Activated CD4-positive, alpha-beta T cell treated with anti-CD3 and anti-CD28 coated beads for 24 hours (primary cell): ENCODE measurements at places on chromosomes 12 and 14.

DNA sequence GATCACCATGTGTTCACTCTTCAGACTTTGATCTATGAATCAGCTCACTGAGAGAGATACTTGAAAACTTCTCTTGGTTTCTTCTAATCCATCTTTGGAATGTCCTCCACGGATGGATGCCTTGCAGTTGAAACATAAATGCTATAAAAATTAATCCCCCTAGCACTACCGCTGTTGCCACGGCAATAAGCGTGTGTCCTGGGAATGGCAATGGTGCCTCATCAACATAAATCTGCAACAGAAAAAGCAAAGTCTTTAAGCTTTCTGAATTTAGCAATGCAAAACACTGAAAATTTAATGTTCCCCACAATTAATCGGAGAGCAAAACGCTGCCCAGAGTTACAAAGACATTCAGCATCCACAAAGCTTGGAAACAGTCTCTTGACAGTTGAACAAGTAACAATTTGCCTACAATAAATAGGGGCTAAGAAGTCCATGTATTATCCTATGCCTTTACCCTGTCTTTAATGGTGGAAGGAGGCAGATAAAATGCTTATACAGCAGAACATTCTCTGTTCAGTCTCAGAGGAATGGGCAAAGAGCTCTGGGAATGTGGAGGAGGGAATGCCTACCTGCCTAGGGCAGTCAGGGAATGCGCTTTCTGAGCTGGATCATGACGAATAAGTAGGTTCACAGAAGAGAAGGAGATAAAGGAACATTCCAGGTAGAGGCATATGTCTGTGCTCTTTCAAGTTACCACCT, 70.9 kb upstream of the PPP4R3A start:
- DNase-seq: no peak

- no peak for DNase-seq
Observed at GRCh38 chr12:94198469-94198868, 50.1 kb downstream of the PLXNC1 start.

DNA sequence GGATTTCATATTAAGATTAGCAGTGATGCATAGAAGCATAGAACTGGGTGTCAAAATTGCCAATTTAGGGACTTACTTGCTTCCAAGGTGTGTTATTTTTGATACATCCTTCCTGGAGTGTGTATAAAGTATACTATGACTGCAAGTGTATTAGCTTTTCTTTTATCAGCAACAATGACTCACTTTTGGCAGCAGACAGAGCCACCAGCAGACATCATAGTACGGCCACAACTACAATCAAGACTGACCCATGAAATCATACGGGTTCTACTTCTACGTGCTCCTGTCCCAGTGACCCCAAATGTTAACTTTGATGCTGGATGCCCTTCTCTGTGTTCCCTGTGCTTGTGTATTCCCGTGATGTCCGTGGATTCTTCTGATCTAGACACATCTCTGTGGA, 443.9 kb downstream of the TMEM132D start:
- no peak for DNase-seq

GRCh38 chr12:4820971-4821370, 88.7 kb upstream of the KCNA1 start:
- DNase-seq: no peak

DNA sequence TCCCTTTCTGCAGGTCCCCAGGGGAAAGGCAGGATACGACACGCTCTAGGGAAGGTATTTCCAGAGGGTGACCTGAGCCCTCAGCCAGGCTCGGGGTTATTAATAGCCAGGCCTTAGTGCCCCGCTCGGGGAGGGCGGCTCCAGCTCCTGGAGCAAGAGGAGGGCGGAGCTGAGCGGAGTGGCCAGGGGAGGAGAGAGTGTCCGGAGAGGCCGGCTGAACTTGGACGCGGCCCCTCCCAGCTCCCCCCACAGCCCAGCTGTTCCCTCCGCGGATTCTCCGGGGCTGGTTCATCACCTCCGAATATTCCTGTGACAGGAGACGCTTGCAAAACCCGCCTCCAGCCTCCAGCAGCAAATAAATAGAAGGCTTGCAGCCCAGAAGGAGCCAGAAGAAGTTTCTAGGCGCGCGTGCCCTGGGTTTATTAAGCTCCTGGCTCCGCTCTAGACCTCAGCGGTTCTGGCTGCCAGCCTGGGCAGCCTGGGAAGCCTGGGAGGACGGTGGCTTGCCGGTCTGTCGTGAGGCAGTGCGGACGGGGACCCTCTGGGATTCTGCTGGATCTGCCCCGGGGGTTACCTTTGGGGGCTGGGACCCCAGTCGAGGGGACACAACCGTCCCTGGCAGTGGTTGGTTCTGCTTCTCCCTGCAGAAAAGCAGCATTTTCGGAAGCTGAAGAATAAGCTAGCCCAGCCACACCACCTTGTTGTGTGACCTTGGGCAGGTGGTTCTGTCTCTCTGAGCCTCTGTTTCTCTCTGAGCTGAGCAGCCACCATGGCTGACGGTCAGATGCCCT, at the start of gene HSPB8:
Gene HSPB8 (plus strand): TSS at position 388 of the 791 bp plus-strand sequence. CDS start 382 bp downstream, at position 770.
- no peak for DNase-seq

DNA sequence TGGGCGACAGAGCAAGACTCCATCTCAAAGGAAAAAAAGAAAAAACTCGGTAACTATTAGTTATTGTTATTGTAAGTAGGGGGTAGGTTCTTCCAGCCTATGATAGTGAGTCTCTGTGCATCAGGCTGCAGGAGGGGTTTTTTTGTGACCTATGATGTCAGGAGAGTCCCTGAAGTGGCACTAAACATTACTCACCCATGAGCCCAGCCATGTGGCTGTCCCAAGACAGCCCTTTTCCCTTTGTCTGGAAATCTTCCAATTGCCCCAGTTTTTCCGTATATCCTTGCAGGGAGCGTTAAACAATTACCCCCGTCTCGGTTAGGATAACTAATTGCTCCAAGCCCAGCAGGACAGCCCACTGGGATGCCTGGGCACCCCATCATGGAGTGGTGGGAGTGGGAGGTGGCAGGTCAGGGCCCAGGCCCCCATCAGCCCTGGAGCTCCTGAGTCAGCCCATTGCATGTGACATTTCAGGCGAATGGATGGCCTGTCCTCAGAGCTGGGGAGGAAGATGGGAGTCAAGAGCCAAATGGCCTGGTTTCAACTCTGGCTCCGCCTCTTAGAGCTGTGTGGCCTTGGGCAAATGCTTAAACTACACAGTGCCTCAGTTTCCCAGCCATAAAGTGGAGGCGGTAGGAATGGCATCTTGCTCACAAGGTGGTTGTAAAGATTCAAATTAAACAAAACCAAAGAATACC, 16.4 kb downstream of the PHETA1 start:
- DNase-seq: no peak

DNA sequence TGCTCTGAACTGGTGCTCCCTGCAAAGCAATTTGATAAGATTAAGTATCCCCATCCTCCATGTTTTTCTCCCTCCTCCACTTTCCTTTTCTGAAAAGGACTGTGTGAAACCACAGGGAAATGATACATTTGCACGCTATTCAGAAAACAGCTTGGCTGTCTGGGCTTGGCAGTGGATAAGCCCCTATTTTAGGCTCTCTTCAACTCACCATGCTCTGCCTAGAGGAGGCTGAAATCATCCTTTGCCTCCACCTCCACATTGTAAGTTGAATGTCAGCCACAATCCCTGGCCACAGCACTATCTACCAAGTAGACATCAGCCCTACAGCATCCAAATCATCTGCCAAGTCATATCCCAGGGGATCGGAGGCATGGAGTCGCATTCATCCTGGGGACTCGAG, 642.3 kb downstream of the RPS29 start:
- no peak for DNase-seq

DNA sequence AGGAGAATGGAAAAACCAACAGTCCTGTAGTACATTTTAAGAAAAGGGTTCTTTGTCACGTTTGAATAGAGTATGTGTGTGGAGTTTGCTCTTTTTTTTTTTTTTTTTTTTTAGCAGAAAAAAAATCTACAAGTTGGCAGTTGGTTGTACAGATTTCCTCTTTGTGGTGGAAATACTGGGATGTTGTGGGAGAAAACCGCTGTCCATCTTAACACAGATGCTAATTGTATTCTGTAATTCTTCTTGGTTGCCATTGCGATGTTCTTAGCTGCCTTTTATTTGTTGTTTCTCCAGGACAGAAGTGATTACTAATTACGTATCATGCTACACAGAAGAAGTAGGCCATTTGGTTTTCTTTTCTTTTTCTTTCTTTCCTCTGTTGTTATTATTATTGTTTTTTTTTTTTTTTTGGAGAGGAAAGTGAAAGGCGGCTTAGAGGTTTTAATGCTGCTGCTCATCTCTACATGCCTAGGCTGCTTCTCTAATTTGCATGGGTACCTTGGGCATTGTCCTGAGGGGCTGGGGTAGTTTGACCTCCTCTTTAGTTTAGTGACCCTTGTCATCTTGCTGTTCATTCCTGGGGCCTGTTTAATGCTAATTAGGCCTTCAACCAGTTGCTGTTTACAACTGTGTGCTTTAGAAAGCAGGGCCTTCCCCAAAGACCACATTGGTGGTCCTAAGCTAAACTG, 94.7 kb downstream of the TMTC2 start:
- DNase-seq: no peak

- DNase-seq: no peak
Observed at GRCh38 chr14:88248606-88249005, 74.5 kb downstream of the KCNK10 start.

DNA sequence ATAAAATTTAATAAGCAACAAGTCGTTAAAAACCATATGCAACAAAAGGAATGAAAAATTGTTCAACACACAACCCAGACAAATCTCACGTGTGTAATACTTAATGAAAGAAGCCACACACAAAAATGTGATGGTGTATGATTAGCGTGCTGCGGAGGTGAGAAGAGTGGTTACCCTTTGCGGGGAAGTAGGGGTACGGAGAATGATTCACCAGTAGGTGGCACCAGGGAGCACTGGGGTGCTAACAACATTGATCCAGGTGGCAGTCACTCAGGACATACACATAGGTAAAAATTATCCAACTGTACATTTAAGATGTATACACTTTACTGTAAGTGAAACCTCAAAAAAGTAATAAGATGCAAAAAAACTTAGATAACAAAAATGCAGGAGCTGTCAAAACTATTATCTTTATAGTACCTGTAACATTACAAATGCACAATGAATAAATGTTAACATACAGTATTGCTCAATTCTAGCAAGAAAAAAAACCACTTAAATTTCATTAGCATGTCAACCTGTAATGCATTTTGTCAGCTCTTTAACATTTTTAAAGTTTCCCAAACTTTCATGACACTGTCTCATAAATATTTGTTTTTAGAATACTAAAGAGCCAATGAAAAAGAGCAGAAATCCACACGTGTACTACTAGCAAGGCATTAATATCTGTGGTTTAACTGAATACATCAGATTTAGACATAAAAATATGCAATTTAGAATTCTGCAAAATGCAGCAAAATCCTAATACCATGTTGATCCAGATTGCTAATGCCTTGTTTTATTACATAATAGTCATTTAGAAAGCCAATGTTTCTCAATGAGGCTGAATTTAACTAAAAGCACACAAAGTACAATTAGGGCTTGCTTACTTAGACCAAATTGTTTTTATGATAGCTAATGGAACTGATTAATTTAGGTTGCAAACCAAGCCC, 46.7 kb downstream of the TMCC3 start:
- peak; percentile 22 for DNase-seq

- no peak for DNase-seq
Observed at GRCh38 chr12:67925077-67925476, 64.2 kb upstream of the IFNG-AS1 start.

DNA sequence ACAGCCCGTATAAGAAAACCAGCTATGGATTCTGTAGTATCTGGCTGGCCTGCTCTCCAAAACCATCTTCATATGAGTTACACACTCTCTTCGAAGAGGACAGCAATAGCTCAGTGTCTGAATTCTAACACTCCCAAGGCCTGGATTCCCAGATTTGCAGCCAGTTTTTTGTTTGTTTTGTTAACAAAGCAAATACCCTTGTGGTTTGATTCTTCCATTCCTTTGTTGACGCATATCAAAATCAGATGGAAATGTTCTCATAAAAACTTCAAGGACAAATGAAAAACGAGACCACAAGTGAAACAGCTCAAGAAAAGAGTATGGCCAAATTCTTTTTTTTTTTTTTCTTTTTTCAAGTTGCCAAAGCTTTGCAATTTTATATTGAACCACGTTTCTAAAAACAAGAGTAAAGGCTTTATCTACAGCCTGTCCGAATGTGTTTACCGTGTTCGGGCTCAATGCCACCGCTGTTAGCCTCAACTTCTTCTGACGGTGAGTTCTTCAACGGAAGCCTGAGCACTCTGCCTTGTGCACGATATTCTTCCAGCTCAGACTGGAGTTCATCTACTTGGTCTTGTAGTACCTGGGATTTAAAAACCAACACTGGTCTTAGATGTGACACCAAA, 67.5 kb downstream of the NIN start:
- no peak for DNase-seq

GRCh38 chr12:26871985-26872384, 39.0 kb upstream of the ITPR2 start:
- no peak for DNase-seq

DNA sequence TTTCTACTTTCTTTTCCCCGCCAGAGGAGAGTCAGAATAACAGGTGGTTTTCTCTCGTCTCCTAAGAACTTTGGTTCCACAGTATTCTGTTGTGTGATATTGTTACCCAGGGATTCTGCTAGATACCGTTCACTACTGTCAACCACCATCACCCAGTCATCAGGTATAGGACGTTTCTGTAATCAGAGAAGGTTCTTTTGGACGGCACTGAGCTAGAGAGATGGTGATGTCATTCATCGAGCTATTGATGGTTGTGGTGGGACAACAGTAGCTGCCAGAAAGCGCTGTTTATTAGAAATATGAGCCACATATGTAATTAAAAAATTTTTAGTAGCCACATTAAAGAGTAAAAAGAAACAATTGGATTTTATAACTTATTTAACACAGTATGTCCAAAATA, 17.0 kb downstream of the ERC1 start:
- DNase-seq: no peak

DNA sequence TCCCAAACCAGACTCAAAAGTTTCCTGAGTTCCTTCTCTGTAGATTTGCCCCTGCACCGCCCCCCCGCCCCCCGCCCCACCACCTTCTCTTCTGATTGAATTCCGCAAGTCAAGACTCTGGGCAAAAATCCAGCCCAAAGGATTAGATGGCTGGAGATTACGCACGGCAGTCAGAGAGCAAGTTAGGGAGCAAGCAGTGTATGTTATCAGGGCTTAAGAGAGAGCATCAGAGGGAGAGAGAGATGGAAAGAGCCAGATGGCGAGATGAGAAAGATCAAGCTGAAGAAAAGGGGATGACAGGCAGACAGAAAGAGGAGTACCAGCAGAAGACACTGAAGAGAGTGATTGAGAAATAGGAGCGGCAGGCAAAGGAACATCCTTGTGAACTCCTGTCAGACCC, 13.9 kb upstream of the ANKRD33 start:
- no peak for DNase-seq

- no peak for DNase-seq
Observed at GRCh38 chr14:105878554-105878953, 352.2 kb downstream of the TMEM121 start.

GRCh38 chr12:11685716-11686115, 36.2 kb downstream of the ETV6 start:
- DNase-seq: no peak
